ENCODE measurements at places on chromosomes 6 and 20.

DNA sequence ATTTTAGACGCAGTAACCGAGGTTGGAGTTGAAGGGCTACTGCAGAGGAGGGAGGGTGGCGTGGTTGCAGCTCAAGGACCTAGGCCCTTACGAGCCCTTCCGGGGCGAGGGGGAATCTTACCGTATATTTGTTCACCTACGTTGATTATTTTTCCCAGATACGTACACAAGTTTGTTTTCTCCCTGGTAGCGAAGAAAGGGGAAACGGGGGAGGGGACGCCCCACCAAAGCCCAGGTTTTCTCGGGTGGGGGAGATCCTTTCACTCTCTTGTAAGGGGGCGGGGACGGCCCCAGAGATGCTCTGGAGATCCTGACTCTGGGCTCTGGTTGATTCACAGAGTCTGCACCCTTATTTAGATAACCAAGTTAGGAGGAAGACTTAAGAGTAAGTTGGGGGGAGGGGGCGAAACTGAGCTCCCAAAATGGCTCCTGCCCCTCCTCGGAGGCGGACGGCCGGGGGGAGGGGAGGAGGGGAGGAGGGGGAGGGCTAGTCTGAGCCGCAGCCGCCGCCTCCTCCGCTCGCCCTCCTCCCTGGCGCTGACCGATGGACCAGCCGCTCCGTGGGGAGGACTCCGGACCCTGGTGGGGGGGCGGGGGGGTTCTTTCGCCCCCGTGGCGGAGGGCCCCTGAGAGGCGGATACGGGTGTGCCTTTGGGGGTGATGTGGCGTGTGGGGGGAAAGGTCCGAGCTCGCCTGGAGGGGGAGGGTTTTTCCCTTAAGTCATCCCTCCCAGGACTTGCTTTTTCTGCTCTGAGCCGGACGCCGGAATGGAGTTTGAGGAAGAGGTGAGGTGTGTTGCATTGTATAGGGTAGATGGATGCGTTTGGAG, 2.2 kb downstream of the BRD2 start:
- peak; percentile 70 for DNase-seq

DNA sequence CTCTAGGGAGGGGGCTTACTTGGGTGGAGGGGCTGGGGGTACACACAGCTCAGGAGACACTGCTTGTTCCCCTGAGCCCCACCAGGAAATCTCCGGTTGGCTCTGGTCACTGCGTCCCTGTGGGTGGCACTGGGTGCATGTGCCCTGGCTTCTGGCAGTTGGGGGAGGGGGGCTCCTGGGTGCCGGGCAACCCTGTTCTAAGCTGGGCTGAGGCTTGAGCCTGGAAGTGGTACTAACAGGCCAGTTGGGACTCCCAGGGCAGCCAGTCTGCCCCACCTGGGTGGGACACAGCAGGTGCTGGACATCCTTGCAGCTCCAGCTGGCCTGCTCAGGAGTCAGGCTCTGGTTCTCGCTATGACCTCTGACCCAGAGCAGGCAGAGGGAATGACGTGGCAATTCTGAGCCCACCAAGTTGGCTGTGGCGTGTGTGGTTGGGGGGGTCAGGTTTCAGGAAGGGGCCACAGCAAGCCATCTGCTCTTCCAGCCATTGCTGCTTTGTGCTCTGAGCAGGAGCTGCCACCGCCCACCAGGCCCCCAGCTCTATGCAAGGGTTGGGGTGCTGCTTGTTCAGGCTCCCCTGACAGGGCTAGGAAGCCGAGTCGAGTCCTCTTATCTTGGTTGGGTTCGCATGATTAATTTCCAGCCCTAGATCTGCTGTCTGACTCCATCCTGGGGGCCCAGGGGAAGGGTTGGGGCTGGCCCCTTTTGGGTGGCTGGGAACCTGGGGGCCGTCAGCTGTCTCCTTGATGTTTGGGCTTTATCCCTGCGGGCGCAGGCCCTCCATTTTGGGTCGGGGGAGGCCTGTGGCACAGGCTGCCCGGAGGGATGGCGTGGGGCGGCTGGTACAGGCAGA, 590 bp downstream of the C20orf204 start:
- DNase-seq = no peak

DNA sequence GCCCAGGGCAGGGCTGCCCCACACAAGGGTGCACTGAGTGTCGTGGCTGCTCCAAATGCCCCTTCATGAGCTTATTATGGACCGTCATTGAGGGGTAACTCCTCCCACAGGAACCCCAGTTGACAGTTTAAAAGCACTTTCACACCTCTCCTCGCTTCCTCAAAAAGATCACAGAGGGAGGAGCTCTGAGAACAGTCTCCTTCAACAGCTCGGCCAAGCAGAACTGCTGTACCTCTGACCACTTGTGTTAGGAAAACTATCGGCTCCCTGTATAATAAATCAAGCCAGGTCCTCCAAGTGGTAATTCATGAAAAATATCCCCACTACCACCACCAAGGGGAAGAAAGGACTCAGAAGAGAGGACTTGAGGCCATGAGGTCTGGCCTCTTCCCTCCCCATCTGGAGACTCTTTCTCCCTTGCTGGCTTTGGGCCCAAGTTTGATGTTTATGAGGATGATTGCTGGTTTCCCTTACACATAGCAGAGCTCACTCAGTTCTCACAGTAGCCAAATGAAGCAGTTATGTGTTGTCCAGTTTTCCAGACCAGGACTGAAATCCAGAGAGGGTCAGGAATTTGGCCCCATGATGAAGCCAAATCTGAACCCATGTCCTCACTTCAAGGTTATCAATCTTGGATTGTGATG, 8.7 kb downstream of the SNX21 start:
- DNase-seq = no peak

DNA sequence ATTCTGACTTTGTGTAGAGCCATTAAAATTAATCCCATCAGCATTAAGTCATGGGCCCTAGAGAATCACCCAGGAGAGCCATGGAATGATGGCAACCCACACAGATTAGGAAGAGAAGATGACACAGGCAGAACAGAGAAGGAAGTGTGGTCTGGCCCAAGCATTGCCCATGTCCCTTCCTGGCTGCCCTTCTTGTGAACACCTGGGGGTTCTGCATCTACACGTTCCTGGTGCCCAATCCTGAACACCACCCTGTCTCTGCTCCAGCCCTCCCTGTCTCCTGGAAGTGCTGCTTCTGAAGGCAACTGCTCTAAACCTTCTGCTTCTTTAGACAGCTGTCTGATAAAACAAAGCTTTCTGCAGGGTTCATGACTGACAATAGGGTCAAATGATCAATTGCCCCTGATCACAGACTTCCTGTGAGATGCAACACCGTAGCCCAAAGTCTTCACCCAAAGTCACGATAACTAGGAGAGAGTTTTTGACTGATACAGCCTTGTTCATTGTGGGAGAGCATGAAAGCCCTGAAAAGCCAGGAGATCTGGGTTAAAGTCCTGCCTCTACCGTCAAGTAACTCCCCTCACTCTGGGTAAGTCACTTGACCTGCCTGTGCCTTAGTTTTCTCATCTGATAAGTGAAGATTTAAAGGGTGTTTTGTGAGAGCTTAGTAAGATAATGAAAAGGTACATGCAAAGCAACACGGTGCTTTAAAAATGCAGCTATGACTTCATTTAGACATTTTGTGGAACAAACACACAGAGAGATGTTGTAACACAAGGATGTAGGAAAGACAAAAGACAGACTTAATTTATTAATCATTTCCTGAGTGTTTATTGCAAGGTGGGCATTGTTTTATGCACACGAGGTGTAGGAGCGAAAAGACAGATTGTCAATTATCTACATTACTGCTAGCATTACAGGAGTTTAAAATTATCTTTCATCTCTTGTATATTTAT, 291.2 kb upstream of the STXBP5 start:
- no peak for DNase-seq

GRCh38 chr6:137736911-137737310, 130.1 kb upstream of the TNFAIP3 start:
- no peak for DNase-seq

DNA sequence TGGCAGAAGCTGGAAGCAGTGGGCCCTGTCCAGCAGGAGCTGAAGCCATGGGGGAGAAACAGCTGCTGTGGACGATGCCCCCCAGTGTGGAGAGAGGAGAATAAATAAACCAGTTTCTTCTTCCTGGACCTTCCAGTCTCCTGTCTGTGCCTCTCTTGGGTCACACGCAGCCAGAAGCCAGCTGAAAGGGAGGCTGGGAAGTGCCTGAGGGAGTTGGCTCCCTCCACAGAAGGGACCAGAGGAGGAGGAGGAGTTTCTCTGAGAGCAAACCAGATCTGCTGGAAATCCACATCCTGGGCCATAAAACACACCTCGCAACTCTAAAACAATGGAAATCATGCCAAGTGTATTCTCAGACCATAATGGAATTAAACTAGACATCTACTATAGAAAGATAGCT, 577.0 kb downstream of the CDH26 start:
- DNase-seq = no peak

GRCh38 chr20:32465092-32465900, 107.2 kb downstream of the ASXL1 start:
- DNase-seq = no peak

- DNase-seq = no peak
These were observed 25.2 kb downstream of the GHRH start for GRCh38 chr20:37236462-37236861.

- no peak for DNase-seq
These were observed 49.9 kb upstream of the RANBP9 start for GRCh38 chr6:13761361-13762036.

- DNase-seq = no peak
These were observed 57.4 kb upstream of the TTPAL start for GRCh38 chr20:44418069-44418905.

GRCh38 chr6:66985816-66986215, 1278.8 kb upstream of the EYS start:
- DNase-seq = no peak

GRCh38 chr6:5181510-5182317, 79.0 kb downstream of the LYRM4 start:
- DNase-seq = no peak
